Progenitor cell of endocrine pancreas (in vitro differentiated cells): ENCODE measurements at places on chromosomes 3 and 15. TPM values are rescaled to one million over a fixed set of nuclear protein-coding genes. Genes with fewer than 3 reads are reported as not detected.

DNA sequence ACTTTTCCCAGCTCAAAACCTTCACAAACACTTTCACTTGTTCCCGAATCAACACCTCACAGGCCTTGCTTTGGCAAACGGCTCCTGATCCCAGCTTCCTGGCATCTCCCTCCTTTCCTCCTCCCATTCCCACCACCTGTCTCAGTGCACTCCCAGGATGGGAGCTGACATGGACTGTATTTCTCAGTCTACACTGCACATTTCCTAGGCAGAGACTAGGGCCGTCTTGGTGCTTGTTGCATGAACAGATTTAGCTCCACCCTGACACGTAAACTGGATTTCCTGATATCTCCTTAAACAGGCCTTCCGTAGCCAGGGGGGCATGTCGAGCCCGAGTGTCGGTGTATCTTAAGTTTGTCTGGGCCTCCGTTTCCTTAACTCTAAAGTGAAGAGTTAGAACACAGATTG is 790 bp upstream of the WHAMM start:
- DNase-seq = no peak

DNA sequence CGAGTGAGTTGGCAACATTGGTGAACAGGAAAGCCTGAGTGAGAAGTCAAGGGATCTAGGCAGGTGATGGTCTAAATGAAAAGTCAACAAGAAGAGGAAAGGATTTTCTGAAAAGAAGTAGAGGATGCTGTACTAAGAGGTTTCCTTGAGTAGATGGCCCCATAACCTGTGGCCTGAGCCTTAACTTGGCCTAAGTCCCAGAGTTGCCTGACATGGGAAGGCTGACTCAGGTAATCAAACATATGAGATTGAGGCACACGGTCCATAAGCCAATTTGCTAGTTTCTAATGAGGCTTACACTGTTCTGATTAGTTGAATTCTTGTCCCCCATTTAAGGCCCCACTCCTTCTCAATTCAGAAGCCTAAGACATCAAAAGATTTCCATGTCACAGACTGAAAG is 262.5 kb upstream of the LMCD1 start:
- no peak for DNase-seq

DNA sequence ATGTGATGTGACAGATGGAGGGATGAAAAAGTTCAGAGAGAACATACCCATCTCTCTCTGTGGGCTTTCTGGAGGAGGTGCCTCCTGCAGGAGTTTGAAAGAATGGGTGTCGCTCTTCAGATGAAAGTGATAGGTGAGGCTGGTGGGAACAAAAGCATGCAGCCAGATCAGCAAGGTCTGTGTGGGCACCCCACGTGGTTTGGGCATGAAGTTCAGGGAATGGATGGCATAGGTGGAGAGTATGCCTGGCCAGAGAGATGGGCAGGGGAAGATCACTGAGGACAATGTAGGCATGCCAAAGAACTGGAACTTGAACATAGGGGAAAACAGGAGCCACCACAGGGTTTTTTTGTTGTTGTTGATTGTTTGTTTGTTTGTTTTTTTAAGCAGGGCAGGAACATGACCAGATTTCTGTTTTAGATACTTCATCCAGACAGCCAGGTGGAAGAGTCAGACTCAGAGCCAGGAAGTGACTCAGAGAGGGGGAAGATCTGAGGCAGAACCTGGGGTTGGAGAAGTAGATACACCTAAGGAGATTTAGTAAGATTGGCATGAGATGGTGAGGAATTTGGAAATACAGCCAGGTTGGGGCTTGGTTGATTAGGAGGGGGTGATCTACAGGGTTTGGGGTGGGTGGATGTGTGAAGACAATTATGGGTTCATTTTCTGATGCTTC is 64.8 kb upstream of the CLSTN2 start:
- DNase-seq = no peak

DNA sequence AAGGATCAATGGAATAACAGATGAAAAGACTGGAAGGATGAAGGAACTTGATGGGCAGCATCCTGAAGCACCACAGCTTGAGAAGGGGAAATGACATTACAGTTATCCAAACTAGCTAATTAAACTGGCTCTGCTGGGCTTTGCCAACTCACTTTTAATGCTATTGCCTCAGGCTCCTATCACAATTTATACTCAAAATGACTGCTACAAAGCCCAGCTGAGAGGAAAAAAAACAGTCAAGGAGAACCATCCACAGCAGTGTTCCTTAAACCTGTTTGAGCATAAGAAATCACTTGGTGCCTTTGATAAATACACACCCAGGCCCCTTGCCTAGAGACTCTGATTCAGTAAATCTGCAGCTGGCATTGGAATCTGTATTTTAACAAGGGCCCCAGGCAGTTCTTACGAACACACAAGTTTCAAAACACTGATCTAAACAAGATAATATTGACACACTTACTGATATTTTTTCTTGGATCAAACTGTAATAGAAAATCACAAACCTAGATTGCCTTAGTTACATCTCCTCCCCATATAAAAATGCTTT is 85.8 kb downstream of the MB21D2 start:
- DNase-seq = no peak

GRCh38 chr15:69074843-69075224 is 60.3 kb downstream of the NOX5 start:
- no peak for DNase-seq

DNA sequence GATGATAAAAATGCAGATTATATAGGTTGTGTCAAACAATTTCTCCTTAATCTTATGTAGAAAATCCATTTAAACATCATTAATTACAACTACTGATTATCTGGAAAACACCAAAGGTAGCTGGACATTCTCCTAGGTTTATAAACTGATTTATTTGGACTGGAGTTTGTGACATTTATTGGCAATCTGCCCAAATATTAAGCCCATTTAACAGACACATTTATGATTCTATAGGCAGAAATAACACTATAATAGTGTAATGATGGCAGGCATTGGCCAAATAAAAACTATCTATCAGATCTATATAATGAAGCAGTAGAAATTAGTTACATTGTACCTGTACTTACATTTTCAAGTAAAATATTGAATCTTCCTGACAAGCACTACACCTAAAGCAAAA is 117.8 kb downstream of the TFDP2 start:
- DNase-seq = no peak

DNA sequence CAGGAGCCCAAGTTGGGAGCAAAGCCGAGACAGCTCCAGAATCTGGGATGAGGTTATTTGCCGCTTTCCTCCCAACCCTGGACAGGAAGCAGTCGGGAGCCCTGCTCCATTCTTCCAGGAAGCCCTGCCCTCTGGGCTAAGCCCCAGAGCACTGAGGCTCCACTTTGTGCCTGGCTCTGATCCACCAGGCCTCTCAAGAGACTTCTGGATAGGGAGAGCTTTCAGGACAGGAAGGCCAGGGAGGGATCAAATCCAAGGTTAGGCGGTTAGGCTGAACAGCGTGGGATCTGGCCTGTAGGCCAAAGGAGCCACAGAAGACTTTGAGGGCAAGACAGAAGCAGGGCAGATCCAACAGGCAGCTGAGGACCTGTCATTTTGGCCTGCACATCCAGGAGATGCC is 835 bp downstream of the STOML1 start:
- DNase-seq = no peak

DNA sequence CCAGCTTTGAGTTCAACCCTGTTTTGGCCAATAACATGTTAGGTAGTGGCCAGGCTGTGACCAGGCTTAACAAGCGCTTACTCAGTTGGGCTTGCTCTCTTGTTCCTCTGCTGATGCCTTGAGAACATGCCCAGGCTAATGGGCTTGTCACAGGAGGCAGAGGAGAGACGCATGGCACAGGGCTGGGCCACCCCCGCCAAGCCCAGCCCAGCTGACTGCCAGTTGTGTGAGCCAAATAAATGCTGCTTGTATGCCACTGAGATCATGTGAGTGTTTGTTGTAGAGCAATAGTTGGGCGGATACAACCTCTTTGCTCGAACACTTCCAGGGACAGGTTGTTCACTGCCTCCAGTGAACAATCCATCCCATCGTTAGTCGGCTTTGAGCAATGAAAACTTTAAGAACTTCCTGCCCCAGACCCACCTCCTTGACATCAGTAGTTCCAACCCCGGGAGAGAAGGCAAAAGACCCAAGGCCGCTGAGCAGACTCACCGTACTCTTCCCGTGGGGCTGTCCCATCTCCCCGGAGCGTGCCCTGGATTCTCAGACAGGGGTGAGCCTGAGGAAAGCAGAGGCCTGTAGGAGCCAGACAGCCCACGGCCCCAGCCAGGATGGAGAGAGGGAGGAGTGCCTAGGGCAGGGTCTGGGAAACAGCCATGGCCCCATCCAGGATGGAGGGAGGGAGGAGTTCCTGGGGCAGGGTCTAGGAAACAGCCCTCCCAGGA is 4.1 kb downstream of the PLA2G4F start:
- DNase-seq = no peak

DNA sequence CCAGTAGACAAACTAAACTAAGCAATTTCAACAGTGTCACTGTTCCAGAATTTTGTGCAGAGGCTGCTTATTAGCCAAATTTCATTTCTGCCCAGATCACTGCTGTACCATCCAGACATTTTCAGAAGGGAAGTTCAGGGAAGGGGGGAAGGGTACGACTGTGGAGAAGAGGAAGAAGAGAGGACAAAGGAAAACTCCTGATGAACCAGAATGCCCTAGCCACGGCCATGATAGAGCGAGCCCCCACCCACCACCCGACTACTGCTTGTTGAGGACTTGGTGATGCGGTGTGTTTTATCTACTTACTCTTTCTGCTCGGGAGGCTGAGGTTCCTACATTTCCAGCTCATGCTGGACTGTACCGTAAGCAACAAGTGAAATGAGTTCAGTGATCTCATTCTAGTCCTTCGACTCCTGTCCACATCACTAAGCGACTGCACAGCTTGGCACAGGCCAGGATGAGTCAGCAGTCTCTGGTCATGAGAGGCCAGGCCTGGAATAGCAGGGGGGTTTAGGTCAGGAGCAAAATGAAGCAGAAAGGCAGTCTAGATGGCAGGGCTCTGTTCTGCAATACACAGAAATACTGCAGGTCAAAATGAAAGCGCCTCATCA is 330.8 kb downstream of the TIGIT start:
- DNase-seq = no peak

DNA sequence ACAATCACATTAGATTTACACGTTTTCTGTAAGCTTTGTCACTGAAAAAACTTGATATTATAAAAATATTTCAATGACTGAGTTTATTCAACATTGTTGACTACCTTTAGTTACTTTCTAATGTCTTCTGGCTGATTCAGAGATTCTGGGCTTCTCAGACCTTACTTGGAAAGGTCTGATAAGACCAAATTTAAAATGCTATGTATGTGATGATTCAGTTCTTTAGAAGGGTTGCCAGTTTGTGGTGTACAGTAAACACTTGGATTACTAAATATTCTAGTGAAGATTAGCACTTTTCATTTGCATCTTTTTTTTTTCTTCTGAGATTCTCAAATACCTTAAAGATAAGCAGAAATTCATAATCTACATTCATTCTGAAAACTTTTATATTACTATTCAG is 49.8 kb downstream of the SGO1 start:
- DNase-seq = no peak

Gene CNTN3
- 11.3 and 12.7 TPM in 2 replicates for total RNA-seq

Gene TBC1D2B
- total RNA-seq = 10.8 and 15.4 TPM in 2 replicates

Gene DCLK3
- total RNA-seq = 0.11 and 0.12 TPM in 2 replicates

Gene DLEC1
- 1.3 and 1.8 TPM in 2 replicates for total RNA-seq

Gene SH3GL3
- total RNA-seq = 1.1 and 1.2 TPM in 2 replicates
